ENCODE measurements at places on chromosomes 3 and 15.

- DNase-seq = no peak
Observed at GRCh38 chr15:101020945-101021344, 101.8 kb downstream of the LRRK1 start.

- no peak for DNase-seq
Observed at GRCh38 chr3:155549087-155549486, 195.8 kb downstream of the PLCH1 start.

DNA sequence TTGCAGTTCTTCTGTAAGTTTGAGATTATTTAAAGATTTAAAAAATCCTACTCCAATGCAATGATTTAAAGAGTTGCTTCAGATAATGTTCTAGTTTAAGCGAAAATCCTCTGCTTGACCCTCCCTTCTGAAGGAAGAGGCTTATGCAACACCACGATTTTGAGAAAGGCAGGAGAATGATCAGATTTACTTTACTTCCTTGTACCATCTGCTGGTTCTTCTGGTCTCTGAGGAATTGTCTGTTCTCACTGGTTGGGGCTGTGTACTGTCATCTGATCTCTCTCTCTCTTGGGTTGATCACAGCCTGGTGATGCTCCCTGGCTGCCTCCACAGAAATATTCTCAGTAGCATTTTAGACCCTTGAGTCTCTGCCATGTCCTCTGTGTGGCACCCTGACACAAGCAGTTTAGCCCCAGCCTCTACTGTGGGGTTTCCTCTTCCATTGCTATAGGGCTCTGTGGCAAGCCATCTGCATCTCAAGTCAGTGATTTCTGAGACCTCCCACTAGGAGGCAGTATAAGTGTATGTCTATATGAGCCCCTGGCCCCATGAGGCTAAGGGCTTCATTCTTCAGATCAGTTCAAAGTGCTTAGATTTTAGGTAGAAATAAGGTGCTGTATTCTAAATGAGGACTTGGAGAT, 50.8 kb upstream of the PLAAT1 start:
- no peak for DNase-seq

- DNase-seq = no peak
Observed at GRCh38 chr3:186200726-186201125, 91.8 kb upstream of the ETV5 start.

GRCh38 chr3:33131331-33132018, 17.7 kb downstream of the CRTAP start:
- peak; percentile 56 for DNase-seq

DNA sequence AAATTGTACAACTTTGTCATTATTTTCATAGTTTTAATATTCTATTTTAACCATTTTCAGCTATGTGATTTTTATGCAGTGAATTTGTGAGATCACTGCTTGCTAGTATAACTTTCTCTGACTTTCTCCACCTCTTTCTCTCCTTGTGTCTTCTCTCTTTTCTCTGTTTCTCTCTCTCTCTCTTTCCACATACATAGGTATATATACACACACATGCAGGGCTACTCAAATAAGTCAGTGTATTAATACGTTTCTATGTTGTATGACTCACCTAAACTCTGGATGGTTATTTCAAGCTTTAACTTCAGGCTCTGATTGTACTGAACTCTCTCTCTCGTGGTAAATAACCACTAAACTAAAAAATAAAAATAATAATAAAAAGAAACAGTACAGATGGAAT, 1389.3 kb upstream of the ALCAM start:
- DNase-seq = no peak

GRCh38 chr3:52072020-52072419, 15.6 kb upstream of the DUSP7 start:
- DNase-seq = no peak

GRCh38 chr3:156151824-156152428, 31.5 kb downstream of the KCNAB1 start:
- peak; percentile 34 for DNase-seq

DNA sequence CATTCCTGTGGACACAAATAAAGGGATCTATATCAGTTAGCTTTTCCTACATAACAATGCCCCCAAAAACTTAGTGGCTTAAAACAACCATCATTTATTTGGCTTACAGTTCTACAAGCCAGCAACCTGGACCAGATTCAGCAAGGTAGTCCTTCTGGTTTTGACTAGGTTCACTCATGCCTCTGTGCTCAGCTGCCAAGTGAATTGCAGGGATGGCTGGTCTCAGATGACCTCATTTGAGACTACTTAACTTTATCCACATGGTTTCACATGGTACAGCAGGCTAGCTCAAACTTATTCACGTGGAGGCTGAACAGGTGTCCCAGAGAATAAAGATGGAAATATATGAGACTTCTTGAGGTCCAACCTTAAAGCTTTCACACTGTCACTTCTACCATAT, 119.3 kb upstream of the BFSP2 start:
- no peak for DNase-seq

- DNase-seq = no peak
Observed at GRCh38 chr3:188830893-188831292, 340.9 kb upstream of the TPRG1 start.

DNA sequence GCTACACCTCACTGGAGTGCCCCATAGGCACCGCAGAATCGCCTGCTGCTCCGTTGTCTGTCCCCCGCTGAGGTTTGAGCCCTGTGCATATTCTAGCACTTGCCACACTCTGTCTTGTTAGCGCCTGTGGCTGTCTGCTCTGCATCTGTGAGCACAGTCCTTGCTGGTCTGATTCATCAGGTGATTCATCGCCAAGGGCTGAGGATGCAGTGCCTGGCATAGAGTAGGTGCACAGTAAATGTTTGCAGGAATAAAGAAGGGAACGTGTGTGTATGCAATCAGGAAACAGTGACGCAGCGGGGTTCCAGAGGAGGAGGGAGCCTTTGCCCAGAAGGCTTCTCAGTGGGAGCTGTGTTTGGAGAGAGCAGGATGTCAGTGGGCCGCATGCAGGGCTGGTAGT, 124.0 kb upstream of the PLXNA1 start:
- no peak for DNase-seq

DNA sequence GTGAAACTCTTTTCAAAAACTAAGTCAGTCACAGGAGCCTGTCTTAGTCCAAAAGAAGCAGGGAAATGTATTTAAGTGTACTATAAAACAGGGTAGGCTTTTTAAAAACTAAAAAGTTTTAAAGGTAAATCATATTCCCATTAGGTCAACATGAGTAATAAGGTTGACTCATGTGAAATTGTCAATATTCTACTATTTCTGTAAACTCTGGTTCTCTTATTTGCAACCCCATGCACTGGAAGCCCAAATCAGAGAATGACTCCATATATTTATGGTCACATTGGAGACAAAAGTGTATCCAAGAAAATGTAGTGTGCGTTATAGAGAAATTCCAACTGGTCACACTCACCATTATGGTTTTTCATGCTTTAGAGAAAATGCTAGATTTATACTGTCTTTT, 600.3 kb upstream of the TGFBR2 start:
- no peak for DNase-seq

GRCh38 chr15:31241888-31242522, 84.6 kb upstream of the KLF13 start:
- DNase-seq = no peak

DNA sequence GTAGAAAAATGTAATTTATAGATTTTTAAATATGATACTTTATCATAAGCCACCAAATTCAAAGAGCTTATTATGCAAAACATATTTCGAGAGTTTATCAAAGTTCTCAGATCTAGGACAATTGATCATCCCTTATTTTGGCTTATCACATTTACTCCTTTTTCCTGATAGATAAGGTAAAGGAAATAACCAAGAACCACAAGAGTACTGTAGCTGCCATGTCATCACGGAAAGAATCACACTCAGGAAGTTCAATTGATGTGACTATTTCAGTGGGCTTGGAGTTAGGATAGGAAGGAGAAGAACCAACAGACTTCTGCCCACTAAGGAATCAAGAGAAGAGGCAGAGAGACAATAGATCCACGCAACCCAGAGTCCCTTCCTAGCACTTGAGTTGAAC, 142.7 kb upstream of the TMCO5A start:
- DNase-seq = no peak

DNA sequence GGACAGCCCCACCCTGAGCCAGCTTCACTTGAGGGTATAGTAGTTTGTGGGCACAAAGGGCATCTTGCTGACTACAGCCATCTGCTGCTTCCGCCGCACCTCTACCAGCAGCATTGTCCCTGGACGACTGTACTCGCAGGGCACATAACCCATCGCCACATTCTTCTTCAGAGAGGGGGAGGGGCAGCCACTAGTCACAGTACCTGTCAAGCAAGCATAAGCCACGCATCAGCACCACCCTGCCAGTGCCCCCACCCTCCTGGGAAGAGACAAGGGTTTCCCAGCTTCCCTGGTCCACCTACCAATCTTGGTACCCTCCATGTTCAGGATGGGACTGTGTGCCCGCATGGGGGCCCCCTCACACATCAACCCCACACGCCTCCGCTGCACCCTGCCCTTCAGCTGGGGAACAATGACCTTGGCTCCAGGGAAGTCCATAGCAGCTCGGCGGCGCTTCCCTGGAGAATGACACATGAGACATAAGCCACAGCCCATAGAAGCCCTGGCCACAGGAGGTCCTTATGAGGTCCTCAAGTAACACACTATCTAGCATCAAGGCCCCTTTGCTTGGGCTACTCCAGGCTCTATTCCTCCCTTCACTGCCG, 4.7 kb downstream of the AMT start:
- DNase-seq = no peak

DNA sequence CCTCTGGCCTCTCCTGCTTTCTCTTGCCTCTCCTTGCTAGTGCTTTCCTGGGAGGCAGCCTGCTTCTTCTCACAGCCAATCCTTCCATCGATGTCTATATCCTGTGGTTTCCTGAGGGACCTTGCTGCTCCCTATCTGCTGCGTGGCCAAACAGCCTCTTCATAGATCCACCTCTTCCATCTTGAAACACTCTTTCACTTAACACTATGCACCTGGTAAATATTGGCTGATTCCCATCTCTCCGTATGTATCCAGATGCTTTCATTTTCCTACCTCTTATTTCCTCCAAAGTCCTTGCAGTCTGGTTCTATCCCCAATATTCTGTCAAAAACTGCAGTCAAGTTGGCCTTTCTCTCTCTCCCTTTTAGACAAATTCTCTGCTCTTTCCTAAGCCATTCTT, 205.2 kb upstream of the CFAP20DC start:
- DNase-seq = no peak

DNA sequence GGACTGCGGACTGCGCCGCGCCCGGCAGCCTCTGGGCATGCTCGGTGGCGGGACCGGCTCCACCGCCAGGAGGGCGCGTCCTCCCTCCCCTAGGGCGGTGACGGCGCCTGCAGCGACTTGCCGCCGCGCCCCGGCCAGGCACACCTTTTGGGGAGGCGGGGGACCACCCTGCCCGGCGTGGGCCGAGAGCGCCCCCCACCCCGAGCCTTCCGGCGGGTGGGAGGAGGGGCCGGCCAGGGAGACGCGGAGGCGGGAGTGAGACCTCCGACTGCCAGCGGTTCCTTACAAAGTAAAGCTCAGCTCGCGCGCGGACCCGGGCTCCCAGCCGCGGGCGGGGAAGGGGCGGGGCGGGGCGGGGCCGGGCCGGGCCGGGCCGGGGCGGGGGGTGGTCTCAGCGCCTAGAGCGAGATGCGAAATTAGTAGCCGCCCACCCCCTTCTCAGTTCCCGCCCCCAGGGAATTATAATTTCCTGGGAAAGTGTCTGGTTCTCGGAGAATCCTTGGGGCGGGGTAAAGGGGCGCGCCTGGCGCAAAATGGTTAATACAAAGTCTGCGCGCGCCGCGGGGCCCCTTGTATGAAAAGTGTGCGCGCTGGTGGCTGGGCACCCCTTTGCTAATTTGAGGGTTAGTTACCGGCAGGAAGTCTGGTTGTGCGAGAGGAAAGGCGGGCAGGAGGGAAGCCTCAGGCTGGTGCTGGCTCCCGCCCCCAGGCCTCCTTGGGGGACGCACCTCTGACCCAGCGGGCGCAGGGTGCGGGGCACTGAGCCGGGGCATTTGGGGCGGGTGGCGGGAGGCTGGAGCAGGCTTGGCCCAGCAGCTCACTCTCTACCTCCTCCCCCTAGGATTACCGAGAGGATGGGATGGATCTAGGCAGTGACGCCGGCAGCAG, 224.8 kb upstream of the IL12A start:
- peak; percentile 75 for DNase-seq

GRCh38 chr3:182797876-182798275, 4.6 kb downstream of the ATP11B start:
- no peak for DNase-seq

GRCh38 chr15:91737151-91737818, 116.2 kb upstream of the SLCO3A1 start:
- no peak for DNase-seq

DNA sequence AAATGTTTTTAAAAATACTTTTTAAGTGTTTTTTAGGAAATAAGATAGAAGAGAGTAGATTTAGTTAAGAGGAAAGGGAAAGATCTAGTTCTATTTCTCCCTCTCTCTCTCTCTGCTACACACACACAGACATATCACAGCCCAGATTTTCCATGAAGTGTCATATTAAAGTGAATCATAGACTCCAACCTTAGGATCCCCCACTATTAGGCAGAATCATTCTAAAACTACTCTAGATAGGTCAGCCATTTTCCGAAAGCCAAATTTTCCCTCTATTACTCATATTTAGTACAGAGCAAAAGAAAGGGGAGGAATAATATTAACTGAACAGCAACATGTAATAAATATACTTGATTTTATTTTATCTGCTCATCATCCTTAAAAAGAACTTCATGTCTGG, 45.1 kb upstream of the RSL24D1 start:
- DNase-seq = no peak

GRCh38 chr3:14203521-14204079, 25.0 kb downstream of the LSM3 start:
- DNase-seq = peak; percentile 68

- DNase-seq = no peak
Observed at GRCh38 chr15:64004587-64004986, 41.7 kb downstream of the DAPK2 start.

DNA sequence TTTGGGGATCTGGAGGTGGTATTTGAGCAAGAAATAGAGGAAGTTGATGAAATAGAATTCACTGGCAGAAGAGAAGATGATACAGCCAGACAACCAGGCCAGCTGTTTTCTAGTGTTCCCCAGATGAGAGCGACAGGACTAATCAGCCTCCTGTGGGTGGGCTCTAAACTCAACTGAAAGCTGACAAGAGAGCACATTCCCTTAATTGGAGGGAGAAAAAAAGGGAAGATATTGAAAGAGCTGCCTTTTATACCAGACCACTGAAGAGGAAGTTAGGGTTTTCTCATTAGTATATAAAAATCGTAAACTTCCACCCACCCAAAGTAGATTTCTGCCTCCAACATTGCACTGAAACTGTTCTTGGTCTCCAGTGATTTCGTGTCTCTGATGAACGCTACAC, 6.5 kb upstream of the TM4SF19 start:
- DNase-seq = no peak

DNA sequence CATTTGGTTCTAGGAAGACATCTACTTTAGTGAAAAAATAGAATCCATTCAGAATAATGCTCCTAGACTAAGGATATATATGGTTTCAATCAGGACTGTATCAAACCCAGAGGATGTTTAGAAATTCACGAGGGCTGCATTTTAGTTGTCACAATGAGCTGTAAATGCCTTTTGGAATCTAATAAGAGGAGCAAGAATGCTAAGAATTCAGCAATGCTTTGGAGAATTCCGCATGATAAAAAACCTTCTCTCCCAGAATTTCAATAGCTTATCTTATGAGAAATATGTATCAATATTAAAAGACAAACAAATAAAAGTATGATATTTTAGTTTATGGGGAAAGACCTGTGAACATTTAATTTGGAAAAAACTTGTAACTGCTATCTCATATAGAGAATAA, 885.1 kb downstream of the ZPLD1 start:
- no peak for DNase-seq
